ENCODE measurements at places on chromosomes 3 and 15.

- DNase-seq: no peak
These were observed 78.0 kb downstream of the CCK start for GRCh38 chr3:42187936-42188335.

DNA sequence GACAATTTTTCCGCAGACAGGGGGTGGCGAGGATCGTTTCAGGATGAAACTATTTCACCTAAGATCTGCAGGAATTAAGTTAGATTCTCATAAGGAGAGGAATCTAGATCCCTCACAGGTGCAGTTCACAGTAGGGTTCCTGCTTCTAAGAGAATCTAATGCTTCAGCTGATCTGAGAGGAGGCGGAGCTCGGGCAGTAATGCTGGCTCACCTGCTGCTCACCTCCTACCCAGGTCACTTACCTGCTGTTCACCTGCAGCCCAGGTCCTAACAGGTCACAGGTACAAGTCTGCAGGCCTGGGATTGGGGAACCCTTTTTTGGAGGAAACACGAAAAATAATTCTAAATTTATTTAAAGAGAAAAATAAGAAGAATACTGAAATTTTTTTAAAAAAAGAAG, 406.8 kb downstream of the MCTP2 start:
- no peak for DNase-seq

DNA sequence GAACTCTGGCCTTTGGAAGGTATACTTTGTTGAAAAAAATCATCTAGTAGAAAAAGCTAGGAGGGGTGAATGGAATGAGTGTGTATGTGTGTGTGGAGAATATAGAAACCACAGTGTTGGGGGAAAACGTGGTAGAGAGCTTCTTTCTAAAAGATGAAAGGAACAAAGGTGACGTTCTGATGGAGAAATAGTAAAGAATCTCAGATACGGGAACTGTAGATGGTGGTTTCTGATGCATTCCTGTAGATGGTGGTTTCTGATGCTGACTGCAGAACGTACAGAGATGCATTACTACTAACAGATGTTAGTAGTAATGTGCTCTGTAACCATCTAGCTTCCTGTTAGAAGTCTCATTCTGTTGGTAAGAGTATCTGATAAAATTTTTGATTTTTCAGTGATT, 60.2 kb downstream of the VPS8 start:
- DNase-seq: no peak

DNA sequence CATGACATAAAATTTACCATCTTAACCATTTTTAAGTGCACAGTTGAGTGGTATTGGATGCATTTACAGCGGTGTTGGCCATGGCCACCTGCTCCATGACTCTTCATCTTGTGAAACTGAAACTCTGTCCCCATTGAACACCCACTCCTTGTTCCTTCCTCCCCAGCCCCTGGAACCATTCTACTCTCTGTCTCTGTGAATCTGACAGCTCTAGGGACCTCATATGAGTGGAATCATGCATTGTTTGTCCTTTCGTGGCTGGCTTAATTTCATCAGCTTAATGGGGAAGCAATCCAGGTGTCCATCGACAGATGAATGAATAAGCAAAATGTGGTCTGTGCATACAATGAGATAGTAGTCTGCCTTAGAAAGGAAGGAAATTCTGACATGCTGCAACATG, 42.5 kb downstream of the PLXNA1 start:
- DNase-seq: no peak

DNA sequence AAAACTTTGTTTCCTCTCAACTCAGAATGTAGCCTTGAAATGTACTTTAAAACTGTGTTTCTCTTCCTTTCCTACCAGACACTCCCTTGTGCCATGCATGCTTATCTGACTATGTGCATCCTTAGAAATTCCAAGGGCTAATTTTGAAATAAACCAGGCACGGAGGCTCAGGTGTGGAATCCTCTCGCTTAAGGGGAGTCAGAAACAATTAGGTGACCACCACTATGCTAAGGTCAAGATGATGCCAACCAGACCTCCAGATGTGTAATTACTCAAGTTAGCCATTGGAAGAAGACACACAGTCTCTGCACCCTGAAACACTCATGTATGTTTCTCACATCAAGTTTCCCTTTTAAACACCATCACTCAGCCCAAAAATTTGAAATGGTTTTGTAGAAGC, 572.1 kb downstream of the VGLL3 start:
- no peak for DNase-seq

DNA sequence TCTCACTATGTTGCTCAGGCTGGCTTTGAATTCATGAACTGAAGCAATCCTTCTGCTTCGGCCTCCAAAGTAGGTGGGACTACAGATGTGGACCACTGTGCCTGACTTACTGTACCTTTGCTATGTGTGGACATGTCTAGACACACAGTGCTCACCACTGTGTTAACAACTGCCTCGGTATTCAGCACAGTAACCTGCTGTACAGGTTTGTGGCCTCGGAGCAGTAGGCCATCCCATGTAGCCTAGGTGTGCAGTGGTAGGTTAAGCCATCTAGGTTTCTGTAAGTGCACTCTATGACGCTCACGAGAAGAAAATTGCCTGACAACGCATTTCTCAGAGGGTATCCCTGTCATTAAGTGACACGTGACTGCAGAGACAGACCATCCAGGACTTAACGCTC, 70.3 kb downstream of the TAMM41 start:
- no peak for DNase-seq

GRCh38 chr3:182524711-182525401, 268.4 kb upstream of the ATP11B start:
- DNase-seq: no peak

- no peak for DNase-seq
These were observed 49.9 kb downstream of the PARP15 start for GRCh38 chr3:122627301-122627700.

- DNase-seq: no peak
These were observed 141.9 kb downstream of the NSMCE3 start for GRCh38 chr15:29127506-29128430.

- no peak for DNase-seq
These were observed 60.6 kb downstream of the ST6GAL1 start for GRCh38 chr3:186990878-186991308.

GRCh38 chr15:88657326-88658069, 18.7 kb downstream of the ISG20 start:
- no peak for DNase-seq

- DNase-seq: no peak
These were observed 367.4 kb downstream of the ZBBX start for GRCh38 chr3:167012691-167013090.

- no peak for DNase-seq
These were observed 154.8 kb upstream of the LRIG1 start for GRCh38 chr3:66655671-66656070.

DNA sequence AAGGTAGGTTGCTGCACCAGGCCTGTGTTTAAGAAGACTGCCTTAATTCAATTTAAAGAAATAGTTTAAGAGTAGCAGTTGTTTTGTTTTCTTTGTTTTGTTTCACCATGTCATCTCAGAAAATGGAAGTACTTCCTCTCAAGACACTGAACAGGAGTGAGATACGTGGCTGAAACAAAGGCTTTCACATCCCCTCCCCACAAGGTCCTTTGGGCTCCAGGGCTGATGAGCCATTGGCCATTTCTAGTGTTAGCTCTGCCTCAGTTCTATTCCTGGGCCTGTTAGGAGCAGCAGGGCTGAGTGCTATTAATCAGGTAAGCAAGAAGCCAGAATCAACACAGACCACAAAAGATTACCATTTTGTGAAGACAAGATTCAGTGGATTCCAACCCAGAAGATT, 132.8 kb downstream of the KCNAB1 start:
- no peak for DNase-seq

DNA sequence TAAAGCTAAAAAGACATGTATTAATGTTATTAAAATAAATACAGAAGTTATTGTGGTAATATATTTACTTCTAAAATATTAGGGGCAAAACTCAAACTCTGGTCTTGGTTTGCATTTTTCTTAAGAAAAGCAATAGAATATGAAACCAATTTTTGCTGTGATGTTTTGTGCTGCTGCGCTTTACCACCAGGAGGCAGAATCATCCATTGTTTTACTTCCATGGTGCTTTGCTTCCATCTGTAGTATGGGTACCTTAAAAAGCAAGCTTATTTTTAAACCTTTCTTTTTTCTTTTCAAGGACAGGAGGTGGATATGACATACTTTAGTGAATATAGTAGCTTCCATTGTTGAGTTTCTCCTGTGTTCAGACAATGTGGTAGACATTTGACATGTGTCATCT, 46.6 kb upstream of the MRPL3 start:
- no peak for DNase-seq

GRCh38 chr3:72950372-72950771, 46.2 kb upstream of the PPP4R2 start:
- DNase-seq: no peak

- DNase-seq: no peak
These were observed 184.5 kb downstream of the OPA1 start for GRCh38 chr3:193777524-193777923.

- DNase-seq: no peak
These were observed 34.4 kb downstream of the SLCO3A1 start for GRCh38 chr15:91887921-91888373.

DNA sequence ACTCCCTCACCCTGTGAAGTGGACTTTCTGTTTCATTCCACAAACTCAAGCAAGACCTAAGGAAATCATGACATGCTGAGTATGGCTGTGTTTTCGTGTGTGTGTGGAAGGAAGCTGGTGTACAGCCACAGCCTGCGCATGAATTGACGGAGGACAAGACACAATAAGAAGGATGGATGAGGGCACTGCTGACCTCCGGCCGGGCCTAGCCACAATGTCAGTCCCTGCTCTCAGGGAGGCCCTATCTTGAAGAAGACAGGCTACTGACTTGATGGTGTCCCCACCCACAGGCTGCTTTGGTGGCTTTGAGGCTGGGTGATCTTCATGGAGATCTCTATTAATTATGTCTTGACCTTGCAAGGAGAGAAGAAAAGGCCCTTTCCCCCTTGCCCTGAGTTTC, 39.3 kb upstream of the CDCP1 start:
- no peak for DNase-seq

DNA sequence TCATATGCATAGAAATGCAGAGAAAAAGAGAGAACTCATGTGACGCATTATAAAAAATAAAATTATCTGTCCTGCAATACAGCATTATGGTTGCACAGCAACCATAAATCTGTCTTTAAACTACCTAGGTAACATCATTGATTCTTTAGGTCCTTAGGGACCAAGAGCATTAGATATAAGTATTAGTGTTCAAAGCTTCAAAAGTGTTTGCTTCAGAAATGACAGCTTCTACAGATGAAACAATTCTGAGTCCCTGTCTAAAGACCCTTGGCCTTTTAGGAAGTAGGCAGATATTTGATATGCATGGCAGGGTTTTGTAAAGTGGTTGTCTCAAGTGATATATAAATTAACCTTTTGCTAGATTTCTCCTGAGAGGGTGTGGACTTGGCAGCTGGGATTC, 454.2 kb downstream of the GBE1 start:
- DNase-seq: no peak

DNA sequence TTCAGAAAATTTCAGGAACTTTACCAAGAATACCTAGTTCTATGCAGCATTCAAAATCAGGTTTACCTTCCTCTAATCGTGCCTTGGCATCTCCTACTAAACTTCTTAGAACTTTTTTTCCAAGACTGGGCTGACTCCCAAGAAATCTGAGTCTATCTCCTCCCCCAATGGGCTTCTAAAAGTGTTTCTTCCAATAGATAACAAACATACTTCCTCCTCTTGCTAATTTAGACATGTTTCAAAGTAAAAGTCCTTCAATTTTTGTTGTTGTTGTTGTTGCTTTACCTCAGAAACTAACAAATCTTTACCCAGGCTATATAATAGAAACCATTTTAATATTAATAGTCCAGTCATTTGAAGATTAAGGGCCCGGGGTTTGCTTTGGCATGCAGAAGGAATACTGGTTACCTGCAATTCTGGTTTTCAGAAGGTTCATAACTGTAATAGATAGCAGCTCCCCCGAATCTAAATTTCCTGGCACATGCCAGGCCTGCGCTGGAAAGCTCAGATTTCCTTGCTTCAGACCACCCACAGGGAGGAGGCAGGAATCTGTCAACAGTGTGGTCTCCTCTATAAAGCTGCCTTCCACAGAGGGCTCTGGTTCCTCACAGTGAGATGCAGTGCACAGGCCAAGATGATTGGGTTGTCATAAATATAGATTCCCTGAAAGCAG, 188.7 kb downstream of the THRB start:
- no peak for DNase-seq

GRCh38 chr3:158925828-158926494, 124.1 kb downstream of the MFSD1 start:
- no peak for DNase-seq

DNA sequence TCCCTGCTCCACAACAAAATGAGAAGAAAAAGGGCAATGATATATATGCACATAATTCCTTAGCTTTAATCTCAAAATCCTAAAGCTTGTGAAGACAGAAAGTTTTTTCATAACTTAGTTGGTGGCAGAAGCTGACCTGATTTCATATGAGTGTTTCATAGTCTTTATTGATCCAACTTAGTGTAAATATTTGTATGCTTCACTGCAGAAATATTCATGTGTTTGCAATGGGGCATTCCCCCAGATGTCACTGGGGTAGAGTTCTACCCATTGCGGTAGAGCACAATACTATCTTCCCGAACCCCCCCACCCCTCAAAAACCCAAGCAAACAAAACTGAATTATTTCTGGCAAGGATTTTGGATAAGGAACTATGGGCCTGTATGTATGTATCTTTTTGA, 221.2 kb downstream of the THRB start:
- DNase-seq: no peak

DNA sequence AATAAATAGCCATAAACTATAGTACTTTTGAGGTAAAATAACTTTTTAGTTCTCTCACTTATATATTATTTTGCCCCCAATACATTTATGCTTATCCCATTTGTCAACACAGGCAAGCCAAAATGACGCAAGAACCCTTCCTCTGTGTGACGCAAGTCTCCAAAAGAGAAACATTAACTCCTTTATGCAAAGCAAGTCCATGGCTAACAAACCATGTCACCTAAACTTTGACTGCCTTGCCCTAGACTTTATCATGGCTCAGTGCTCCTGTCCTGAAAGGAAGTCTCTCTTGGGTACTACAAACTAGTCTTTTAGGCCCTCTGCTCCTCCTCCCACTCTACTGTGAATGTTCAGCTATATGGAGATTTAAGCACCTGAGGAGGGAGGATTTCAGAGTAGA, 230.5 kb downstream of the UNC13C start:
- DNase-seq: no peak

DNA sequence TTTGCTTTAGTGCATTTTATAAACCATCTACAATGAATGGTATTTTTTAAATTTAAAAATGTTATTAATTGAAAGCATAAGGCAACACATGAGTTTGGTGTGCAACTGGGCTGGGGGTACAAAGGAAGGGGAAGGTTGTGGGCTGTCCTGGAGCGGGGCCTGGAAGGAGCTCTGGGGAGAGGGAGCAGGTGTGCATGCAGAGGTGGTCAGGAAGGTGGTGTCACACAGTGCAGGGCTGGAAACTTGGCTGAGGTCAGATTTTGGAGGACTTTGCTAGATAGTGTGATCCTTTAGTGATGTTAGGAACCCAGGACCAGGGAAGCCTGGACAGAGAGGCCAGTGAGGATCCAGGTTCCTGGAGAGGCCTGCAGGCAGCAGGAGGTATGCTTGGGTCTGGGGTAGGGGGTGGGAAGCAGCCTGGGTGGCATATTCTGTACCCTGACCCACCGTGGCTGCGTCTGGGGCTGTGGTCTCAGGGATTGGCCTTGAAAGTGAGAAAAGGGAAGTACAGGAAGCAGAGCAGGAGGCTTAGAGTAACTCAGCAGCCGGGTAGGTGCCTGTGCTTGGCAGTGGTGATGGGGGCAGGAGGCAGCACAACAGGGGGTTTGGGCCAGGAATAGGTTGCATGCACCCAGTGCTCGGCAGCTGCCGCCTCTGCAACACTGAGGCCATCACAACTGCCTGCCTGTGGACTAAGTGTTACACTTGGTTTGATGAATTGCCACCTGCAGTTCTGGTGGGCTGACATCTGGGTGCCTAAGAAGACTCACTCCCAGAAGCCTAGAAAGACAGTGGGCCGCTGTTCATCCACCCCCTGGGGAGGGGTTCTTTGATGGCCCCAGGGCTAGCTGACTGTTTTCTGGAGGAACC, 33.0 kb downstream of the KY start:
- no peak for DNase-seq
